Neural cell (in vitro differentiated cells): ENCODE measurements at places on chromosomes 7 and 10. TPM values are rescaled to one million over a fixed set of nuclear protein-coding genes. Genes with fewer than 3 reads are reported as not detected.

The COL13A1 gene
- polyA plus RNA-seq = 4.7 and 4.9 TPM in 2 replicates

The MYH16 gene
- not detected in 2 replicates for polyA plus RNA-seq

The ADIRF gene
- not detected in 2 replicates for polyA plus RNA-seq

The DNAJC12 gene
- 22.3 and 32.2 TPM in 2 replicates for polyA plus RNA-seq

The PNLIPRP3 gene
- polyA plus RNA-seq = not detected in 2 replicates
